ENCODE measurements at places on chromosomes 11 and 22.

GRCh38 chr11:63775191-63775590, 6.6 kb upstream of the ZFTA start:
- no peak for DNase-seq

DNA sequence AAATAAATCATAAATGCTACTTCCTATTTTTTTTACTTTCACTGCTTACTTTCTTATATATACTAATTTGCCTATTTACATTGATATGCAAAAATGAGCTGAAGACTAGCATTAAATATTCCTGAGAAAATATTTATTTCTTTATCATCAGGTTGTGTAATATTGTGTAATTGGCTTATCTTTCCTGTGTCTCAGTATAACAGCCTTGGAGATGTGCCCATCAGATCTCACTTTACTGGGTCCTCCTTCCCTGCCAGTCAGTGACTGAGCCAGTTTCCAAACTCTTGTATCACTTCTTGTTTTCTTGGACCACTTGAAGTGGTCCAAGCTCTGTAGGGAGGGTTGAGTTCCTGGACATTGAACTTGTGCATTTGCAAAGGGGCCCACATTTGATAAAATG, 900.0 kb downstream of the LUZP2 start:
- DNase-seq: no peak

DNA sequence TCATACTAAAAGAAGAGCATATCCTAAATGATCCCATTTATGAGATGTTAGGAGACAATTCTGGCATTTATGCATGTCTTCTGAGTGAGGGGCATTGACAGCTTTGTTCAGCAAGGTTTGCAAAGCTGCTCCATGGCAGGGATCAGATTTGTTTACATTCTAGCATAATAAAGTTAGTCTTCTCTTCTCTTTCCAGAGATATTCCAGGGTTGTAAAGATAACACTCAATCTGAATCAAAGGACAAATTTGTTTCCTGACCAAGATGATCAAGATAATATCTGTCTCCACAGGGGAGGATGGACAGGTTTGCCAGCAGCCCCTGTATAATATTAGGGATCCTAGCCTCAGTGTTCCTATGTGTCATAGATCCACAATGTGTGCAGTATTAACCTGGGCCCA, 77.5 kb upstream of the ZC3H12C start:
- no peak for DNase-seq

GRCh38 chr22:19669570-19669969, 44.7 kb upstream of the SEPTIN5 start:
- DNase-seq: no peak

GRCh38 chr11:36890841-36891240, 292.8 kb upstream of the RAG2 start:
- no peak for DNase-seq

- DNase-seq: no peak
Observed at GRCh38 chr11:118921121-118921928, 4.4 kb downstream of the BCL9L start.

Data from naive thymus-derived CD4-positive, alpha-beta T cell (primary cell).